ENCODE measurements at places on chromosomes 13 and 19.

DNA sequence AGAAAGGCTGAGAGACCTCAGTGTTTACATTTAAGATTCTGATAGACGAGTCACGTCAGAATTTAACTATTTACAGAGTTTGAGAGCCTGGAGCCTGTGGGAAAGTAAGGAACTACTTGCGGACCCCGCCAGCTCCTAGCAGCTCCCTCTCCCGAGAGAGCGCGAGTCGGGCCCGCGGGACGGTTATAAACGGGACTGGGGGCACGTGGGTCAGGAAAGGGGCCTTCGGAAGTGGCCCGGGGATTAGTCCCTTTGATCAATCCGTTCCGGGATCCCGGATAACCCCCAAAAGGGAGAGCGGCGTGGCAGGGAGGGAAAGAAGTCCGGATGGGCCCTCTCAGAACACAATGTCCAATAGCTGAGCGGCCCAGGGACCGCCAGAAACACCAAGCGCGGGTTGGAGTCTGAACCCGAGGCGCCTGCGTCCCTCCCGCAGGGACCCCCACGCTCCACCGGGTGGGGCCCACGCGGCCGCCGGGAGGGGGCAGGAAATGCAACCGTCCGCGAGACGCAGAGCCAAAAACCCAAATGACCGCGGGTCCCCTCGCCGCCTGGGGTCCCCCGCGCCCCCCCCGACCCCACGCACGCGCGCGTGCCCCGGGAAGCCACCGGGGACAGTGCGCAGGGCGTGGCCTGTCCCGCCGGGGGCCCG is 3.6 kb downstream of the ZIC5 start:
- no peak for DNase-seq

- no peak for DNase-seq
Observed at GRCh38 chr13:98792785-98793495, 40.5 kb upstream of the SLC15A1 start.

- no peak for DNase-seq
Observed at GRCh38 chr19:19884583-19884982, 16.2 kb upstream of the ZNF93 start.

- DNase-seq, result no peak
Observed at GRCh38 chr13:34216256-34216655, 398.3 kb downstream of the RFC3 start.

GRCh38 chr19:47644743-47645482 is 36.0 kb downstream of the BICRA start:
- DNase-seq, result no peak

GRCh38 chr13:79898996-79899395 is 418.0 kb downstream of the NDFIP2 start:
- DNase-seq, result no peak

GRCh38 chr19:15508035-15508710 is at the start of gene CYP4F22:
Gene CYP4F22, plus strand, starts transcription at chr19:15508525. Its CDS starts 16,812 bp downstream, at chr19:15525337.
- peak; percentile 16 for DNase-seq

DNA sequence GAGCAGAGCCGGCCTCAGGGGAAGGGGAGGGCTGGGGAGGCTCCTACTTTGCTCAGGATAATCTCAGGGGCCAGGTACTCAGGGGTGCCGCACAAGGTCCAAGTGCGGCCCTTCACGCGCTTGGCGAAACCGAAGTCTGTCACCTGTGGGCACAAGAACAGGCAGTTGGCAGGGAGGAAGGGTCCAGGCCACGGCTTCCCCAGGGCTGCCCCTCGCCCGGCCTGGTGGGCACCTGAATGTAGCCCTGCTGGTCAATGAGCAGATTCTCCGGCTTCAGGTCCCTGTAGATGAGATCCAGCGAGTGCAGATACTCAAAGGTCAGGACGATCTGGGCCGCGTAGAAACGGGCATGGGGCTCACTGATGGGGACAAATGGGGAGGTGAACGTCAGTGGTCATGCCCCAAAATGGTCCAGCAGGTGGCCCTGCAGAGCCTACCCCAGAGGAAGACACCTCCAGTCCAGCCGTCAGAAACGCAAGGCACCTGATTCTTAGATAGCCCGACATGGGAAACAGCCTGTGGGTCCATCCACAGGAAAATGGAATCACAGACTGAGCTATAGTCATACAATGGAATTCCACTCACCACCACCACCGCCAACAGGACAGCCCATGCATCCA is 7.1 kb upstream of the SAMD1 start:
- no peak for DNase-seq

DNA sequence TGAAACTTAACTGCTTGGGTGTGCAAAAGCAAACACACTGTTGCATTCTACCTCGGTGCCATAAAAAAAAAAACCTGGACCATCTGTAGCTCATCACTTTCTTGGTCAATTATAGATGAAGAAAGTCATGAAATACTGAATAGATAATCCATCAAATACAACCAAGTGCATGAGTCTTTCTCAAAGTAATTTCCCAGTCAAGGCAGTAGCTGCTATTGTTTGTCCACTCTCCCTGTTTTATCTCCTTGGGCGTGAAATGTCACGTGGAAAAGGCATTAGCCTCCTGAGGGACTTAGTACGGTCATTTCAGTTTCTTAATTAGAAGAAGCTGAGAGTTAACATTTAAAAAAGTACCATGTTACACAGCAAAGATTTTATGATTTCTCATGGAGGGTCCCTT is 1697.9 kb downstream of the PCDH9 start:
- DNase-seq, result no peak

GRCh38 chr19:30340771-30341561 is 31.2 kb upstream of the ZNF536 start:
- DNase-seq, result no peak

DNA sequence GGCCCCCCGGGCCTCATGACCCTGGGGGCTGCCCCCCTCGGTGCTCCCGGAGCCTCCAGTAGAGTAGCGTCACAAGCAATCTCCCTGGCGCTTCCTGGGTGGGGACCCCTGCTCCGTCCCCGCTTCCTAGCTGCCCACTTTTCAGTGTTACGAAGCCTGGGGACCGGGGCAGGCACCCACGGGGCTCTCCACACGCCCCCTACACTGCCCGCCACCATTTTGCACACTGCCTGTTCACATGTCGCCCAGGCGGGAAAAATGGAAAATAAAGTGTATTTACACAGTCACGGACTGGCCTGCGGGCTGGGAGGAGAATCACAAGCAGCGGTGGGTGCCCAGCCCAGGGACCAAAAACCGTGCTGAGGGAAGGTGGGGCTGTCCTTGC is 9.5 kb downstream of the PRR36 start:
- no peak for DNase-seq

DNA sequence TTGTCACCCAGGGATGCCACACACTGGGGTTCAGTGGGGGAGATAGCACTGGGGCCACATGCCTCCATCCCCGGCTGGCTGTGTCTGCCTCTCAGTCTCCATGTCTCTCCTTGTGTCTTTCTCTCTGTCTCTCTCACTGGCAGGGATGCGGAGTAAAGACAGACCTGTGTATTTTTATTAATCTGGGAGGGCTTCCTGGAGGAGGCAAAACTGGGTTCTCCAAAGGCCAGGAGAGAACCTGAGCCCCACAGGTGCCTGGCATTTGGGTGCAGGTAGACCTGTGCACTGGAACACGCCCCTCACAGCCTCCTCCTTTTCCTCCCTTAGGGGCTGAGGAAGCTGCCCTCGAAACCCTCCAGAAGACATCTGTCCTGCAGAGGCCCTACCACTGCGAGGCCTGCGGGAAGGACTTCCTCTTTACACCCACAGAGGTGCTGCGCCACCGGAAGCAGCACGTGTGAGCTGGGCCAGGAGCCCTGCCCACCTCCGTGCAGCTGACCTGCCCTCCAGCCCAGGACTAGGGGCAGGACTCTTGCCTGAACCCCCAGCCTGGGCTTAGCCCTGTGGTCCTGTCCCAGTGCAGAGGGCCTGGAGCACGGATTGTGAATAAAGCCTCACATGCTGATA is 32.7 kb downstream of the DHX34 start:
- DNase-seq, result no peak

GRCh38 chr13:23380534-23380933 is 53.0 kb downstream of the SACS start:
- DNase-seq, result no peak

DNA sequence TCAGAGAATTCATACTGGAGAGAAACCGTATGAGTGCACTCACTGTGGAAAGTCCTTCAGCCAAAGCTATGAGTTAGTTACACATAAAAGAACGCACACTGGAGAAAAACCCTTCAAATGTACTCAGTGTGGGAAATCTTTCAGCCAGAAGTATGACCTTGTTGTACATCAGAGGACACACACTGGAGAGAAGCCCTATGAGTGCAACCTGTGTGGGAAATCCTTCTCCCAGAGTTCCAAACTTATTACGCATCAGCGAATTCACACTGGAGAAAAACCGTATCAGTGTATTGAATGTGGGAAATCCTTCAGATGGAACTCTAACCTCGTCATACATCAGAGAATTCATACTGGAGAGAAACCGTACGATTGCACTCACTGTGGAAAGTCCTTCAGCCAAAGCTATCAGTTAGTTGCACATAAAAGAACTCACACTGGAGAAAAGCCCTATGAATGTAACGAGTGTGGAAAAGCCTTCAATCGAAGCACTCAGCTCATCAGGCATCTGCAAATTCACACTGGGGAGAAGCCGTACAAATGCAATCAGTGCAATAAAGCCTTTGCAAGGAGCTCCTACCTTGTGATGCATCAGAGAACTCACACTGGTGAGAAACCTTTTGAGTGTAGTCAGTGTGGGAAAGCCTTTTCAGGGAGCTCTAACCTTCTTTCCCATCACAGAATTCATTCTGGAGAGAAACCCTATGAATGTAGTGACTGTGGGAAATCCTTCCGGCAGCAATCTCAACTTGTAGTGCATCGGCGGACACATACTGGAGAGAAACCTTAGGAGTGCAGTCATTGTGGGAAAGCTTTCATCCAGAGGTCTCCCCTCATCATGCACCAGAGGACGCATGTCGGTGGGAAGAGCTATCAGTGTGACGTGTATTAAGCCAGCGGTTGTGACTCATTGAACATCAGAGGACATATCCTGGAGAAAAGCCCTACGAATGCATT is 16.5 kb upstream of the ZNF8 start:
- no peak for DNase-seq

DNA sequence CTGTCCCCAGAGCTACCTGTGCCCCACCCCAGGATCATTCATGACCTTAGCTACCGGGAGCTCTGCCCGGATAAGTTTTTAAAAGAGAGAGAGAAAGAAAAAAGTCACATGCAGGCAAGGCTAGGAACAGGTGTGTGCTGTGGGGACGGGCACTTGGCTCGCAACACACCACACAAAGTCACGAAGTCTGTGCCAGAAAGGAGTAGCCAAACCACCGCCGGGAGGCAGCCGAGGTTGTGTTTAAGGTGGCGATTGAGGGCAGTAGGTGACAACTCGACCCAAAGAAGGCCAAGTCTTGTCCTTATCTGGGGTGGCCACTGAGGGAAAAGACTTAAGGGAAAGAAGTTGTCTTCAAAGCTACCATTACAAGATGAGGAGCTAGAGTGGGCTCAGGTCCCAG is 4.6 kb upstream of the TSHZ3 start:
- no peak for DNase-seq

DNA sequence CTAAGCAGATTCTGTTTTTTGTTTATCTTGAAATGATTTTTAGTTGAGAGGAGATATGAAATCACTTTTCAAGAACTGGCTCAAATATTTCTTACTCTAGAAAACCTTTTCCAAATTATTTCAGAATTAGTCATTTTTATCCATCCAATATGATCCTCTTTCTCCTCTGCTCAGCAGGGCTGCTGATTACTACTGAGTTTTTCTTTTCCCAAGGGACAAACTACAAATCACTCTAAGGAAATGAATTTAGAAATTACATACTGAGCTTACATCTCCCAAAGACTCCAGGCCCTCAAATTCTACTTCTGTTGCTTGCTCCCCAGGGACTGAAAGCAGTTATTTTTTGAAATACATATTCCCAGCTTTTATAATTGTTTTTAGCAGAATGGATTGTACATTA is 87.4 kb upstream of the UFM1 start:
- no peak for DNase-seq

- DNase-seq, result no peak
Observed at GRCh38 chr13:25821776-25822175, 230.0 kb downstream of the SHISA2 start.

DNA sequence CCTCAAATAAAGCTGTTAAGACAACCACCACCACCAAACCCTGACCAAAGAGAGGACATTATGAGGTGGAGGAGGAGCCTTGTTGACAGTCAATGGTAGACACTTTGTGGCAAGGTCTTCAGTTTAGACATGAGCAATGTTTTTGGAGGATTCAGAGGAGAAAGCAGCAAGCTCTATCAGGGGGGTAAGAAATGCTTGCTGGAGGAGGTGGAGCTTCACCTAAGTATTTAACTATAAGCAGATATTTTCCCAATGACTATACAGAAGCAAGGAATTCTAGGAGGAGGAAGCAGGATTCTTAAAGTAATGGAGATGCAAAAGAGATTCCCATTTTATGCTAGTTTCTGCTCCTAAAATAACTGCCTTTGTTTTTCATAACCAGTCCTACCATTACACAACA is 74.2 kb downstream of the TRPC4 start:
- DNase-seq, result no peak

DNA sequence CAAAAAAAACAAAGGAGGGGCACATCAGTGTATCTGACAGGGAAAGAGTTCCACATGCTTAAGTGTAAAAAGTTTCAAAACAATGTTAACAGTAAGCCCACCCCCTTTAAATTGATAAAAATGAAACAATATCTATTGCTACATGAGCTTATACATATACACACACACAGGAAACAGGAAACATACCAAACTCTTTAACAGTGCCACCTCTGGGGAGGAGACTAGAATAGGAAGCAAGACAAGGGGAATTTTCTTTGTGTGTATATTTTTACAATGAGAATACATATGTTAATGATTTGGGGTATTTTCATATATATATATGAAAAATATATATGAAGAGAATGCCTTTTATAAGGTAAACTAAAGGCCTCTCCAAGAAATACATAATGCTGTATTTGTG is 44.7 kb downstream of the TPT1 start:
- no peak for DNase-seq

DNA sequence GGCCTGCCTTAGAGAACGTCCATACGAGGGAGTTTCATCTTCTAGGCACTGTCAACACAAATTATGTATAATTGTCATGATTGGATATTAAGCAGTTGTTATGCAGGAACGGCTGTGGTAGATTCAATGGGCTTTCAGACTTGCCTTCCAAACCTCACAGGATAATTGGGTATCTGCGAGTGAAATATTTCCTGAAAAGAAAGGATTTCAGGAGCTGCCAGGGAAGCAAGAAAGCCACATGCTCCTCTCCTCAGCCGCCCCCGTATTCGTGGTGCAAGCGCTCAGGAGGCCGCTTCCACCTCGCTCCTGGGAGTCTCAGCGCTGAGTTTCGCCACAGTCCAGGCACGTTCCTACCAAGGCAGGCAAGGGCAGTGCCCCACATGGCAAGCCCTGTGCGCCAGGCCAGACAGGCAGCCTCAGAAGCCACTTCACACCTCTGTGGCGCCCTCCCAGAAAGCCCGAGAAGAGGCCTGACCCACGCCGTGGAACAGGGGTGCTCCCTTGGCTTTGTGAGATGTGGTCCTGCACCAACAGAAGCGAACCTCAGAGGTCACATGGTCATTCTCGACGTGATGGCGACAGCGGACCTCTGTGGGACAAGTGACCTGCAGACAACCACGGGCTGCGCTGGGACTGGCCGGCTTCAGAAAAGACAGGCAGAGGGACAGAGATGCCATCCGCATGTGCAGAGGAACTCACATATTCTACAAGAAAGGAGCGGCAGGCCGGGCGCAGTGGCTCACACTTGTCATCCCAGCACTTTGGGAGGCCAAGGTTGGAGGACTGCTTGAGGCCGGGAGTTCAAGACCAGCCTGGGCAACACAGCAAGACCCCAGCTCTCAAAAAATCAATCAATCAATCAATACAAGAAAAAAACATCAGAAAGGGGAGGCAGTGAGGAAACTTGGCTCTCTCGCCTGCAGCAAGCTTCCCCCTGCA is 41.4 kb downstream of the CEBPG start:
- DNase-seq, result no peak

- no peak for DNase-seq
Observed at GRCh38 chr19:49094505-49095482, 9.5 kb downstream of the SNRNP70 start.
